GM18507 (cell line): ENCODE measurements at places on chromosomes 12 and 14.

GRCh38 chr14:74911704-74912103 lies 11.4 kb downstream of the RPS6KL1 start:
- DNase-seq: no peak

DNA sequence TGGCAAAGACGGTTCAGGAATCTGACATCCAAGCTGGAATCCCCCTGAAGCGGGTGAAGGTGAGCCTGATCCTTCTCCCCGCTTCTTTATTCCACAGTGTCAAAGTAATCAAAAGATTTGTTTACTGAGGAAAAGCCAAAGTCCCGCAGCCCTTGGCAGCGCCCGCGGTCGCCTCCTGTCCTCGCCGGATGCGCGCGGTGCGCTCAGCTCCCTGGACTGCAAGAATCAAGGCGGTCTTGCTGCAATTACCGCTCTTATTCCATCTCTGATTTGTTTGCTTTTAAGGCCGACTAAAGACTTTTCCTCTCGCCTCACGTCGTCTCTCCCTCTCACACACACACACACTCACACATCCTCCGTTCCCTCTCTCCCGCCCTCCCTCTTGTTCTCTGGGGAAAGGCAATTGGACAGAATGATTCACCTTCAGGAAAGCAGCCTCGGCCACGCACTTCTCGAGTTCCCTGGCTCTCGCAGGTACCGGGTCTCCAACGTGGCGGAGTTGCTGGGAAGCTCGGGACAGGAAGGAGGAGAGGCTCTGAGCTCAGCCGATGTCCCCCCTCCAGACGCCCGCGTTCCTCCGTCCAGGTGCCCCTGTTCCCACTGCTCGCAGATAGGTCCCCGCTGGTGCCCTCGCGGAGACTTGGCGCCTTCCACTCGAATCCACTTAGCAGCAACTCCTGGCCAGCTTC lies 68.6 kb upstream of the USP15 start:
- DNase-seq: no peak

- DNase-seq: no peak
Measured at GRCh38 chr14:56817396-56817921, 7.2 kb upstream of the OTX2 start.

GRCh38 chr12:11833174-11833895 lies 183.9 kb downstream of the ETV6 start:
- DNase-seq: no peak

DNA sequence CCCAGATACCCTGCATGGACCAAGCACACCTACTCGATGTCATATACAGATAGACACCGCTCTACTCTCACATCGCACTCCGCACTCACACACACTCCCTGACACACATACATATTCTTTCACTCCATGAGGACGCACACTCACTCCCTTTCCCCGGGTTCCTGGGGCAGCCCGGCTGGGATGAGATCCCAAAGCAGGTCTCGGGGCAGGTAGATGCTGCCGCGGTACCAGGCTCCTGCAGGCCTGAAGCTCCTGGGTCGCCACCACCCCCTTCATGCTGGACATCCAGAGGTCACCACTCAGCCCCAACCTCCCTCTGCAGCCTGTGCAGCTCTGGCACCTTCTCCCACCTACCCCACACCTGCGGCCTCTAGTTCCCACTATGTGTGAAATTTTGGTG lies 2.3 kb downstream of the C1QL4 start:
- DNase-seq: no peak

DNA sequence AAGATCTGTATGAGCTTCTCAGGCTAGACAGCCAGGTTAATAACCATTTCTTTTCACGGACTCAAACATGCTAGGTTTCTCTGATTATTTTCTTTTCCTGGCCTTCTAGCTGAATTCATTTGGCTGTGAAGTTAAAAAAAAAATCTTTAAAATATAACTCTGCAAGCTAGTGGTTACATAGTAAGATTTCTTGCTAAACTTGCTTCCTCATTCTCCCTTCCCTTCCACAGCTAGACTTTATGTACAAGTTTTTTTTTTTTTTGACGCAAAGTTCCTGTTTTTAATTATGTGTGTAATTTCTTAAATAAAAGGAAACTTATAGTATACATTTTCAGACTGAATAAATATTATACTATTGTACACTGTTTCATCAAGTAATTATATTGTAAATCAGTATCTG lies 145.4 kb downstream of the TMTC2 start:
- no peak for DNase-seq

DNA sequence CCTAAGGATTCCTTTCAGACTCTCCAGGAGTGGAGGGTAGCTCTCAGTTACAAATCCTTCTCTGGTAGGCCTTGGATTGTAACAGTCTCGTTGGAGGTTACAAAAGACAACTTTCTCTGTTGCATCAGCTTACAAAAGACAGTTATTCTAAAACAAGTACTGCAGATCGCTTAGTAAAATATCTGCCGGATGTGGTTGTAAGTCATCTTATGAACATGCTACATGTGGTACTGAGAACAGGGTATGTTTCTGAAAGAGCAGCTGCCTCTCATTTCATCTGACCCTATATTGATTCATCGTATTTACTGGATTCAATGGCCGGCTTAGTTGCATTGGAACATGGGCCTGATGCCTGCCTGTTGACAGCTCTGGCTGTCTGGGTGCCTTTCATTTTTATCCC lies 157.4 kb downstream of the PTCSC3 start:
- no peak for DNase-seq

DNA sequence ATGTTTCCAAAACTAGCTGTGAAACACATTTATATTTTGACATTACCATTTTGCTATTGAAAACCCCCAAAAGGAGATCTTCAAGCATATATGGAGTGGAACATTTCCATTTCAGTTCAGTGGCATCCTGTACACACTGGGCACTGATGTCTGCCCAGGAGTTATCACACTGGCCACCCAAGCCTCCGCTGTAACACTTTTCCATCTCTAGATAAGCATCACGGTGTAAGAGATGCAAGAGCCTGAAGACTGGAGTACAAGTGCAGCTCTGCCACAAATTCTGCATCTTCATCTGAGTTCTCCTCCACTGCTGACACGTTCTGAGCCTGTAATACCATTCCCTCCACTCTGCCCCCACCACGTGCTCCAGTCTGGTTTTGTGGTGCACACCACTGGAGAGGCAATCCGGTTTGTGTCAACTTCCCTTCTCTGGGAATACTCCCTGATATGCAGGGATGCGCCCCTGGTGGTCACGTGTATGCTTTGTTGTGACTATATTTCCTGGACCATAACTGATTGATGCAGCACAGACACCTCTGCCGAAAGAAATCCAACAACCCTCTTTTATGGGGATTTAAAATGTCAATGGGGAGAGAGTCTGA lies 12.7 kb downstream of the SPTLC2 start:
- no peak for DNase-seq

DNA sequence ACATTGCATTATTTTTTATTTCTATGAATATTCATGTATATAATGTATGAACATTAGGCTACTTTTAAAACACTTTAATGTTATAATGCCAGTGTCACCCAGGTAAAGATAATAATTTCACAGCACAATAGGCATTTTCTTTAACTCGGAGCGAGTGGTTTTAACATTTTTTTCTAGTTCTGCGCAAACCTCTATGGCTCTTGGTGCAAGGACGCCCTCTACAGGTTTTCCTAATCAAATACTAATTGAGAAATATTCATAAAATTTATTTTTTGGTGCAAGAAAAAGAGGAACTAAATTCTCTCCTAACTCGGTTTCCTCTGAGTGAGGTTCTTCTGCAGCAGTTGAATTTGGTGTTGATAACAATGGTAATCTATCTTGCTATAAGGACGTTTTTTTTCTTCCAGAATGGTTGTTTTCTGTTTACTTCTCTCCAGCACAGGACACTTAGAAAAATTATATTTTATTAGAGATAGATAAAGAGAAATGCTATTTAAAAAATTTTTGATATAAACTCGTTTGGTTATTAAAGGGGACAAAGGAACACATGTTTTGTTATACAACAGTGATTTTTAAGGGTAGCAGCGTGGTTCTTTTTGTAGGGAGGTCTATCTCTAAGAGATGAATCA lies 2.4 kb upstream of the WIF1 start:
- no peak for DNase-seq

GRCh38 chr12:80698256-80698655 lies 9.2 kb upstream of the MYF6 start:
- no peak for DNase-seq

GRCh38 chr14:33958605-33959226 lies 7.8 kb upstream of the EGLN3 start:
- DNase-seq: no peak

DNA sequence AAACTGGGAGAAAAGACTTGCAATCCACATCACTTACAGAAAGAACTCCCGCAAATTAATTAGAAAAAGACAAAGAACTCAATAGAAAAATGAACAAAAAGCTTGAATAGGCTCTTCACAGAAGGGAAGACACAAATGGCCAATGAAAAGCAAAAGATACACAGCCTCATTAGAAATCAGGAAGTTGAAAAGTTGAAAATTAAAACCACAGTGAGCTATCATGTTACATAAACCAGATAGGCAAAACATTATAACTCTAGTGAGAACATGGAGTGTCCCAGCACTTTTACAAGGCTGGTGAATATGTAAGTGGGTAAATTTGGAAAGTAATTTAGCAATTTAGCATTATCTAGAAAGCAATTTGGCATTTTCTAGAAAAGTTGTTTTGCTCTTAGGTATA lies 158.4 kb upstream of the RASSF8 start:
- DNase-seq: no peak

DNA sequence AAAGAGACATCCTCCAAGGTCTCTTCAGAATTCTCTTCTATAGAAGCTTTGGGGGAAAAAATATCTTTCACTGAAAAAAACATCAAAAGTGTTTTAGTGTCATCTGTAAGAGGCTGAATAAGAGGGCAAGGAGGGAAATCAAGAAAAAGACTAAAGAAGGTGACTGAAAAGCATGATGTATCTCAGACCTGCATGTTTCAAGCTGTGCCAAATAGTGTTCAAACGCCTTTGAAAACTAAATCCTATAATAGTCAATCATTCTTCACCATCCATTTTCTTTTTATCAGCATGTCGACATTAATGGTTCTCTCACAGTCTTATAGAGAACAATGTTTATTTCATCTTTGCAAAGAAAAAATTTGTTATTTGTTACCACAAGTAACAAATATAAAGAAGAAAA lies 94.5 kb downstream of the CEP128 start:
- no peak for DNase-seq

GRCh38 chr12:83793616-83794015 lies 1106.9 kb downstream of the TMTC2 start:
- no peak for DNase-seq

DNA sequence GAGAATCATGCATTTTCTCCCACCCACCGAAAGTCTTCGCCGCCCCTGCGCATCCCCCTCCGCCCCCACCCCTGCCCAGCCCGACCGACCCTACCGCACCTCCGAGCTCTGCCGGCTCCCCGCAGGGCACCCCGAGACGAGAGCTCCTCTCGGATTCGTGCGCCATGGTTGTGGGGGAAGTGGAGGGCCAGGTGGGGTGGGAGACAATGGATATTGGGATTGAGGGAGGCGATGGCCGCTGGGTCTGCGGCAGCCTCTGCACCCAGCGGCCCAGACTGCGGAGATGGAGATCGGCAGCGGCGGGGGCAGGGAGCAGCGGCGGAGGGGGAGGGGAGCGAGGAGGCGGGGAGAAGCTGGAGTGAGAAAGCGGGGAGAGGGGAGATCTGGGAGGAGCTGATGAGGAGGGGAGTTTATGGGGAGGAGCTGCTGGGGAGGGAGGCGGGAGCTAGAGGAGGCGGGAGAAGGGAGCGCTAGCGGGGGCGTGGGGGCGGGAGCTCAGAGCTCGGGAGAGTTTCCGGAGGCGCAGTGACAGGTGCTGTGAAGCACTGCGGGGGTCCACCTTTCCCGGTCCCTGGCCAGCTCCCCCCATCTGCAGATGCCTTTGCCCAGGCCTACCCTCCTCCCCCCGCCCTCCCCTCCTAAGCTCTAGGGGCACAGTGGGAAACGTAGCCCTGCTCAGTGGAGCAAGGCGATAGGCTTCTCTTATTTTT lies at the start of gene SALL2:
Gene SALL2 (minus strand): TSS at position 385 of the 710 bp plus-strand sequence. CDS start 219 bp downstream, at position 166.
- DNase-seq: no peak

DNA sequence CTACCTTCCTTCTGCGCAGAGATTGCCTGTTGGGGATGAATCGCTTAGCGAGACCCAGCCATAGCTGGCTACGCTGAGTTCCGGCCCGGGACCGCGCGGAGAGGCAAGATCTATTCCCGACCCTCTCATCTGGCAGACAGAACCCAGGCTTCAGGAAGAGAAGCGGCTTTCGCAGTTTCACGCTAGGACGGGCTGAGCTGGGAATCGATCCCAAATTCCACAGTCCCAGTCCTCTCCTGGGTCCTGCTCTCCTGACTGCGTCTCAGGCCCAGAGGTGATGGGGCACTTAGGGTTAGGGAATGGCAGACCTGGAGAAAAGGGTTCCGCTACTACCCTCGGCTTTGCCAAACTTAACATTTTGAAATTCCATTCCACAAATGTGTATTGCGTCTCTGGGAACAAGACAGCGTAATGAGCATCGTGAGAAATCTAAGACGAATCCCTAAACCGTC lies 2.8 kb downstream of the PTPN21 start:
- no peak for DNase-seq

DNA sequence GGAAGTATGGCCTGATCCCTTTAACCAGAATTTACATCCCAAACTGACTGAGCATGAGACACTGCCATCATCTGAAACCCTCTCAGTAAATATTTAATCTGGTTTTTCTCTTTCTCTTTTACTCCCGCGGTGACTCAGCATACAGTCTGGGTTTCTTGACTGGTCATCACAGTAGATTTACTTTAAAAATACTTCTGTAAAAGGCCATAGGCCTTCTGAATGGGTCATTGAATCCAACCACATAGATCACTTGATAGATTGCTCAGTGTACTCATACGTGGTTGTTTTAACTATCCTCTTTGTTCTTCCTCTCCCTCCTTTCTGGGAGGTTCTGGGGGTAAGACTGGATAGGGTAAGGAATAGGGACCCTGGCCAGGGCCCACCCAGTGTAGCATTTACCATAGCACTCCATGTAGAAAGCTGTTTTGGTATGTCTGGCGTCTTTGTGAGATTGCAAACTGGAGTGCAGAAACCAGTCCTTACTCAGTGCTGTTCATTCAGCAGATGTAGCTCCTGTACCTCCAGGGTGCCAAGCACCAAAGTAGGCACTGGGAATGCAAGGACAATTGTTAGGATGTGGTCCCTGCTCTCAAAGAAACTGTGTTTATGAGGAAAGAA lies 165.7 kb downstream of the SRGAP1 start:
- DNase-seq: no peak

DNA sequence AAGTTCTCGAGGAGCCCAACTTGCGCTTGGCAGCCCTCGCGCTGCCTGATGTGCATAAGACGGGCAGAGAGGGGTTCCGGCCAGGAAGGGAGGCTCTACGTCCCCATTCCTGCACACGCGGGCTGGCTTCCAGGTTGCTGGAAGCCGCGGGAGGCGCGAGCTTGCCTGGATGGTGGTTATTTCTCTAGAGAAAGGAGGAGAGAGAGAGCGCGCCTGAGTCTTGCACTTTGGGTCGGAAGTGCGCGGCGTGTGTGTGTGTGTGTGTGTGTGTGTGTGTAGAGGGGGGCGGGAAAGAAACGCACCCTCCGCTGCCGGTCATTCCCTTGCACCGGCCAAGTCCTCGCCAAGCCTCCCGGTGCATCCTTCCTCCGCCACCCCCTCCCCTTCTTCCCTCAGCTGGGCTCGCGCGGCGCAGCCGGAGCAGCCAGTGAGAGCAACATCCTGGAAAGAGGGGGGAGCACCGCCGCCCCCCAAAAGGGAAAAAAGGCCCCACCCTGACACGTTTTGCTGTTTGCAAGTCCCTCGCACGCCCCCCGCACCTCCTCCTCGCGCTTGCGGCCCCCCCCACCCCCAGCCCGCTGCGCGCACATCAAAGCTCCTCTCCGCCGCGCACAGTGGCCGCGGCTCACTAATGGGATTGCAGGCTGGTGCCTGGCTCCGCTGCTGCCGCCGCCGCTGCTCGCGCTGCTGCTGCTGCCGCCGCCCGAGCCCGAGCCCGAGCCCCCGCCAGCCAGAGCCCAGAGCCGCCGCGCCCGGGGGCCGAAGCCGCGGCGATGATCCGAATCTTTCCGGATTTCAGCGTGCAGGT lies 4.4 kb upstream of the NPAS3 start:
- DNase-seq: no peak
